ENCODE measurements at places on chromosomes 3 and 15.

DNA sequence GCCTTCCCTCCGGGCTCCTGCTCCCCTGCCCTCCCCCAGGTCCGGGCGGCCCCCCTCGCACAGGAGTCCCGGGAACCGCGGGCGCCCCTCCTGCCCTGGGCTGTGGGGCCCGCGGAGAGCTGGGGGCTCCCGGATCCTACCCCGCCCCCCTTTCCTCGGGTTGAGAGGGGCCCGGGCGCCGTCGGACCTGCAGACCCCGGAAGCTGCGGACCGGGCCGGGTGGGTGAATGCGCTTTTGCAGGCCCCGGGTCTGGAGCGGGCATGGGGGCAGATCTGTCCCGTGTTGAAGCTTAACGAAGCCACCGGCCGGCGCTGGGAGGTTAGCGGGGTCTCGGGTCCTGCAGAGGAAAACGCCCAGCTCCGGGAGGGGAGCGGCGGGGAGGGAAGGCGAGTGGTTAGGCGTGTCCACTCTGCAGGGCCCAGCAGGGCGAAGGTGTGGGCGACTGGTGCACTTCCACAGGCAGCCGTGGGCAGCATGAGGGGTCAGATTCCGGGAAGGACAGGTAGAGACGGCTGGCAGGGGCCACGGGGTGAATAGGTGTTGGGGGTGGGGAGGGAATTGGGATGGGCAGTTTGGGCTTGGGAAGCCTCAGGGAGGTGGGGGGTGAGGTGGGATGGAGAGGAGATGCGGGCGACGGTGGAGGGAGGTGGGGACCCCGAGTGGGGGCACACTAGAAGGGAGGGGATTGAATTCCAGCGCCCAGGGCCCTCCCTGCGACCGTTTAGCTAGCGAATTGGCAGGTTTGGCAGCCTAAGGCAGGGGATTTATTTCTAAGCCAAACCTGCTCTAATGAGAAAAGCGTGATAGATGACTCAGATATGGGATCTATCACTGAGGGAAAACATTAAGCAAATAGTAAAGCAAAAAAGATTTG lies 635 bp downstream of the CD276 start:
- DNase-seq, result no peak

DNA sequence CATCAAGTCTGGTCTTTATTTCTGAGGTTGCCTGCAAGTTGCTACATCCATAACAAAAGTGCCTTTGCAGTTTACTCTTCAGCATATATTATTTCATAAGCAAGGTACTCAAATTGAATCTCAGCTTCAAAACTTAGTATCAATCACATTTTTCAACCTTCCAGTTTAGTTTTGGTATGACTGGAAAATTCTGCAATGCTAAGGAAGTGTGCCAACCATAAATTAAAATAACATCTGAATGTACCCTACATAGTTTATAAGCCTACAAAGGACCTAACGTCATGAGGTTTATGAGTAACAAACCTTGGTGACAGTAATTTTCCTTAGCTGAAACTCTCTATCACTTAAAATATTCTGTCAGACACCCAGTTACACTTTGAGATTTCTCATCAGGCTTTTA lies 62.8 kb downstream of the THBS1 start:
- no peak for DNase-seq

DNA sequence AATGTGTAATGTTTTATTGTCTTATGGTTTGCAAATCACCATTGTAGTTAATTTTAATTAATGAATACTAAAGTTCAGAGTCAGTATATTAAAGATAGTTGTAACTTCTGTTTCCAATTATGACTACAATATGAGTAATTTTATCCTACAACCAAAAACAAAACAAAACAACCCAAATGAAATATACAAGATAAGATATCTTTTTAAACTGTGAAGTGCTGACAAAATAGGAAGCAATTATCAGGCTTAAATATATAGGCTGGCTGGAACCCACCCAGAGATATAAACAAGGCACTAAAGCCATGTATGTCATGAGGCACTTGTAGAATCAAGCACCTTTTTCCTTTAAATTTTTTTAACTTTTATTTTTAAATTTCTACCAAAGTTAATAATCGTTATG lies 108.6 kb upstream of the LRRFIP2 start:
- no peak for DNase-seq

DNA sequence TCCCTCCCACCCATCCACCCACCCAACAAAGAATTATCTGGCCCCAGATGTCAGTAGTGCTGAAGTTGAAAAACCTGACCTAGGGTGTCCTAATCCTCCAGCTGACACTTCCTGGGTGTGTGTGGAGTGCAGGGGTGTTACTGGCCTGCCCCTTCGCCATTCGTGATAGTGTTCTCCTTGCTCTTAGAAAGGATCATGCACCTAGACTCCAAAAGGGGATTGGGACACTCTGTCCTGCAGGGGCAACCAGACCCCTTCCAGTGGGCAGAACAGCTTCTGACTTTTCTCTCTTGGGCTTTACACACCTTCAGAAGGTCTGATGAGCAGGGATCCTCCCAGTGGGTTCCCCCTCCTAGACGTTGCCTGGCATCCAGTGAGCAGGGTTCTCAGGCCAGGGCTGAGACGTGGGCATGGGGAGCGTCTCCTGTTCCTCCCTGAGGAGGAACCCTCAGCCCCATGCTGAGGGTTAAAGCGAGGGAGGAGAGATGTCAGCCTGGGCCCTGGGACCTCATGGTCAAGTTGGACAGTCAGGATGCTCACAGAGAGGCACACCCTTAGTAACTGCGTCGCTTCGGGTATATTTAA lies 75.0 kb downstream of the AAGAB start:
- no peak for DNase-seq

DNA sequence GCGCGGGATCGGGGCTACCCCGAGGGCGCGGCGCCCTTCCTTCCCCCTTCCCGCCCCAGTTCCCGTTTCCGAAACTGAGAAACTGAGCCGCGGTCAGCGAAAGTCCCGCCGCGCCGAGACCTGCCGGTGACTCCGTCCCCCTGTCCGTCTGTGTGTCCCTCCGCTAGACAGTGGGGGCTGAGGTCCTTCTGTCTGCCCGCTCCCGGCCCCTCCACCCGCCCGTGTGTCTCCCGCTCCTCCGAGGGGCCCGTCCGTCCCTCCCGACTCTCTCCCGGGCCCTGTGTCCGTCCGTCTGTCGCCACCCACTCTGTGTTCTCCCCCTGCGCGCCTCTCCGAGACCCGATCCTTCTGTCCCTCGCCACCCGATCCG lies 426 bp downstream of the PRKCD start:
- DNase-seq, result no peak

GRCh38 chr3:131283862-131284261 lies 97.7 kb upstream of the NUDT16 start:
- no peak for DNase-seq

DNA sequence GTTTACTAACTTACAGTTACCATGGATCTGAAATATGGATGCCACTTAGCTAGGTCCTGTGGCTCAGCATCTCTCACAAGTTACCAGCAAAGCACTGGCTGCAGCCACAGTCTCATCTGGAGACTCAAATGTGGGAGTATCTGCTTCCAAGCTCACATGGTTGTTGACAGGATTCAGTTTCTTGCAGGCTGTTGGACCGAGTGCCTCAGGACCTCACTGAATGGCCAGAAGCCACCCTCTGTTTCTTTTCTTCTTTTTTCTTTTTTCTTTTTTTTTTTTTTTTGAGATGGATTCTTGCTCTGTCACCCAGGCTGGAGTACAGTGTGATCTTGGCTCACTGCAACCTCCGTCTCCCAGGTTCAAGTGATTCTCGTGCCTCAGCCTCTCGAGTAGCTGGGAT lies 20.1 kb upstream of the AMOTL2 start:
- no peak for DNase-seq

DNA sequence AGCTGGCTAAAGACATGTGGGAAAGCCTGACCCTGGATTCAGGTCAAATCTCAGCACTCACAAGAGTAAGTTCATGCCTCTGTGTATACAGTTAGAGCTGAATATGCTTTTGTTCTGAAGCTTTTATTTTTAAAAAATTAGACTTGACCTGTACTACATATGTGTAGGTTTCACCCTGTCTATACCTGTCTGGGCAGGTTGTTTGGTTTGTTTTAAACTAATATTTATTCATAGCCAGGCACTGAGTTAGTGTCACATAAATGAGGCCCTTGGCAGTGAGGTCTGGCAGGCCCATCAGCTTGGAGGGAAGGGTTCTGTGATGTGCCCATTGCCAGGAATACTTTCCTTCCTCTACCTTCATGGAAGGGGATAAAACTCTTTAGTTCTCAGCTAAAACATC lies 1.9 kb downstream of the DNAJA4 start:
- DNase-seq, result no peak

GRCh38 chr3:127800508-127800907 lies 21.8 kb downstream of the MGLL start:
- DNase-seq, result no peak

GRCh38 chr15:91243826-91244225 lies 143.8 kb downstream of the SV2B start:
- no peak for DNase-seq

DNA sequence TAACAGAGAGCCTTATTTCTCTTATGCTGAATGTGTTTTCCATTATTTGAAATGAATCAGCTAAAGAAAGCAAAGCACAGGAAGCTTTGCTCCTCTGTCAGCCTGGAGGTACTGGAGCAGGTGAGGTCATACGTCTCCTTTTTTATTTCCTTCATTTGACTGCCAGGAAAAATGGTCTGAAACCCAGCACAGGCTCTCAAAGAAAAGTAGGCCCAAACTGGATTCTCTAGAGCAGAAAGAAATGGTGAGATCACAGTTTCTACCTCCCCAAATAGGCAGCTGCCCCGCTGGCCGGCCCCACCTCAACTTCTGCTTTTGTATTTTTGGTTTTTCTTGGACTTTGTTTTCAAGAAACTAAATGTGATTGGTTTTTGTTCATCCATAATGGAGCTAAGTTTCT lies 95.1 kb downstream of the RPL39L start:
- no peak for DNase-seq

DNA sequence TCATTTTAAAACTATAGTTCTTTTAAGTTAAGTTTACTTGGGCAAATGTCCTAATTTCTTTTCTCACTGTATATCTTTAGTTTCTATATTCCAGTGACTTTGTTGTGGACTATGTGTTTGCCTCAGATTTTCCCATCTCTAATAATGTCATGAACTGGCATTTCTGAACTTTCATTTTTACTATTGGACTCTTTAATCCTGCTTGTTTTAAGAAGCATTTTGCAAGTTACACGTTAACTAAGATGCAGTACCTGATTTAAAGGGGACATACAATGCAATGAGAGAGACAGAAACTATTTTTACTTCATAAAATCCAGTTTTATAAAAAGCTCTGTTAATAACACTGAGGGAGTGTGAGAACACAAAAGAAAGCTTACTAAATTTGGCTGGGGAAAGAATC lies 58.6 kb upstream of the PHLDB2 start:
- no peak for DNase-seq

DNA sequence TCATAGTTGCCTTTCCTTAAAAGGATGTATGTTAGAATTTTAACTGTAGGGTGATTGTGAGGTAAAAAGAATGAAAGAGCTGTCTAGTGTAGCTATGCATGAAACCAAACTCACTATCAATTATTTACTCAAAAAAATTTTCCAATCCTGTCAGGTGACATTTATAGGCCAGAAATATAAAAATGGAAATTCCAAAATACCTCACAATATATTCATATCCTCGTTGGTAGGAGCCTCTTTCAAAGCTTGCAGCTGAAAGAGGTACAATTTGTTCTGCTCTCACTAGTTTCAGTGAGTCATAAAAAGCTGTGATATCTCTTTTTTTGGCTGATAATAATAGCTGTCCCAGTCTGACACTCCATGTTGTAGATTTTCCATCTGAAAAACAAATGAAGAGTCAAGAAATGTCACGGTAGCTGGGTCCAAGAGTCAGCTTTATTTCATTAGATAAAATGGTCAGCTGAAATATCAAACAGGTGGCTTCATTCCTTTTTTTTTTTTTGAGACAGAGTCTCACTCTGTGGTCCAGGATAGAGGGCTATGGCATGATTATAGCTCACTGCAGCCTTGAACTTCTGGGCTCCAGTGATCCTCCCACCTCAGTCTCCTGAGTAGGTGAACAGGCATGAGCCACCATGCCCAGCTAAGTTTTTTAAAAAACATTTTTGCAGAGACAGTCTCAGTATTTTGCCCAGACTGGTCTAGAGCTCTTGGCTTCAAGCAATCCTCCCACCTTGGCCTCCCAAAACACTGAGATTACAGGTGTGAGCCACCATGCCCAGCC lies 50.8 kb upstream of the XRN1 start:
- no peak for DNase-seq

DNA sequence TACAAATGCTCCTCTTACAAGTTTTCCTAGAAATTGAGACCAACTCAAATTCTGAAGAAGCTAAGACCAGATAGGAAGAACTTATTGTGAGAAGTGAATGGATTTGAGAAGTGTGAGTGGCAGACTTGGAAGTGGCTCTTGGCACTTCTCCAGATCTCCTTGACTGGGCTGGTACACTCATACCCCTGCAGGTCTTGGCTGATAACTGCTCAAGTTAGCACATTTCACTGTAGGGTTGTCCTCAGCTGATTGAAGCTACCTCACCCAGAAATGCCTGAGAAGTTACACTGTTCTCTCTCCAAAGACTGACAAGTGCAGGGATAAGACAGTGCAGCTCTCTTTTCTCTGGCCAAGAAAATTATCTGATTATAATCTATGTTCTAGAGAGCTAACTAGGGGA lies 16.5 kb upstream of the CLDN1 start:
- DNase-seq, result no peak

- DNase-seq, result no peak
Observed at GRCh38 chr3:65761446-65762234, 277.1 kb downstream of the MAGI1 start.

- no peak for DNase-seq
Observed at GRCh38 chr3:9887480-9887879, 2.9 kb upstream of the JAGN1 start.

- no peak for DNase-seq
Observed at GRCh38 chr15:60407415-60407805, 9.6 kb upstream of the ANXA2 start.

DNA sequence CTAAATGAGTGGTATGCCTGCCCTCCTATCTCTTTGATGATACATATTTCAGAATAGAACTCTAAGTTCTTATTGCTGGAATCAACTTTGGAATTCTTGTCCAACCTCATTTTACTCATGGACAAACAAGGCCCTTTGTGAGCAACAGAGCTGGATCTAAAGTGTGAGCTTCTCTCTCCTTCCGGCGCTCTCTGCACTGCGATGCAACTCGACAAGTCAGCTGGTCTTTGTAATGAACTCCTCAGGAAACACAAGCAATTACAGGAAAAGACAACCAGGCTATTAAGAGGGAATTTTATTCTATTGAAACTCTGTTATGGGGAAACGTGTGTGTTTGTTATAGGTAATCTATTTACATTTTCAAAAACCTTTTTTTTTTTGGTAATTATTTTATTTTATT lies 20.3 kb upstream of the NRROS start:
- DNase-seq, result no peak

- DNase-seq, result no peak
Observed at GRCh38 chr3:181382656-181383055, 329.1 kb upstream of the SOX2 start.

All from stimulated activated CD4-positive, alpha-beta T cell treated with anti-CD3 and anti-CD28 coated beads, Interleukin-15, amount 100 ng/mL, for 48 hours (primary cell).